Right cardiac atrium (tissue), 5 donors: ENCODE measurements at places on chromosomes 1 and 21. TPM values are rescaled to one million over a fixed set of nuclear protein-coding genes. Genes with fewer than 3 reads are reported as not detected.
A peak's percentile ranks its signal among the peaks of the same experiment; 100 is the strongest.

- DNase-seq: no peak
Observed at GRCh38 chr1:230149751-230150584, 82.9 kb downstream of the GALNT2 start.

- no peak for DNase-seq
Observed at GRCh38 chr1:118395430-118395991, 210.5 kb upstream of the SPAG17 start.

GRCh38 chr1:188499690-188500089 lies 1670.9 kb downstream of the PLA2G4A start:
- no peak for DNase-seq

DNA sequence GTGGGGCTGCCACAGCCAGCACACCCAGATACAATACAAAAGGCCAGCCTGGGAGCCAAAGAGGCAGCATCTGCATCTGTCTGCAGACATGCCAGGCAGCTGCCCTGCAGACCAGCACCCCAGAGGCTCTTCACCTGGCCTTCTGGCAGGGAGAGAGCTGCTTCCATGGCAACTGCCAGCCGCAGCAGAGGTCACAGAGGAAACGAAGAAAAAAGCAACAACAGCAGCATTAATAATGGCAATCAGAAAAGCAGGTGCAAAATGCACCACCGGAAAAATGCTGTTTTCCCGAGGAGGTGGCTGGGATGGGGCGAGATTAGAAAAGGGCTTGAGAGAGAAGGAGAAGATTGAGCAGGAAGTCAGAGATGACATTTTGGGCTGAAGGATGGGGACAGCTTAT lies 309.5 kb downstream of the PCP4 start:
- no peak for DNase-seq

- peak; percentile 86 for DNase-seq
Observed at GRCh38 chr1:59061876-59062275, 235.0 kb upstream of the FGGY start.

GRCh38 chr1:206089341-206089740 lies 27.8 kb downstream of the AVPR1B start:
- DNase-seq: no peak

GRCh38 chr1:247409869-247410544 lies 6.0 kb upstream of the NLRP3 start:
- no peak for DNase-seq

TMEM79 gene
- total RNA-seq: 0.95 TPM

C4BPB gene
- not detected for total RNA-seq

TMEM269 gene
- total RNA-seq: 0.06 TPM

PTPN7 gene
- 0.28 TPM for total RNA-seq

FAM72D gene
- total RNA-seq: 0.24 TPM

NLRP3 gene
- total RNA-seq: 0.91 TPM

LAPTM5 gene
- total RNA-seq: 25.4 TPM
